ENCODE measurements at places on chromosomes 4 and X.

DNA sequence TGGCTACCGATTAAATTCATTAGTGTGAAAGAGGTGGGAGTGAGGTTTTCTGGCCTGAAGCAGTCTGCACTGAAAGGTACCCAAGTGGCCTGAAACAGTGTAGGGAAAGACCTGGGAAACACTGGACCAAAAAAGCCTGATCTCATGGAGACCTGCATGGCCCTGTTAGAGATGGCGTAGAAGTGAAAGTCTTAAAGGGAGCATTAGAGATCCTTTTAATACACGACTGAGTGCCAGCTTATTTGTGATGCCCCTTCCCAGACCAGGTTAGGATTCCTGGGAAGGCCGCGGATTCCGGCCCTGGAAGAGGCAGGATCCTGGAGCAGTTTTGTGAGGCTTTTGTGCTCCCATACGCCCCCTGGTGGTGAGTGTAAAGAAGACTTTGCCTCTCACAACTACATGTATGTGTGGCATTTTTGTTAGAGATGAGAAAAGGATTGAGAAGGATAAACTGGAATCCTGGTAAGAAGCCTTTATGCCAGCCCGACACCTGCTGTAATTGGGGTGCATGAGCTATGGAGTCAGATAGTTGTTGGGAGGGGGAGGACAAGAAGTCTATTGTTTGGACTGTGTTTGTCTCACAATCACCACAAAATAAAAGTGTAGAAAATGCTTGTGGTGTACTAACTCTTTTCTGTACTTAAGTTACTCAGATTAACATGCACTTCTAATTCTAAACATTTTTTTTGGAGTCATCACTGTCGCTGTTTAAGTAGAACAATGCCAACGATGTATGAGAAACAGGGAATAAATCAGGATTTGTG, 54.0 kb downstream of the JADE1 start:
- no peaks in the 10 kb centered on the region for H3K27me3 ChIP-seq
- no peaks in the 10 kb centered on the region for H3K36me3 ChIP-seq
- DNase-seq: peak; percentile 82

DNA sequence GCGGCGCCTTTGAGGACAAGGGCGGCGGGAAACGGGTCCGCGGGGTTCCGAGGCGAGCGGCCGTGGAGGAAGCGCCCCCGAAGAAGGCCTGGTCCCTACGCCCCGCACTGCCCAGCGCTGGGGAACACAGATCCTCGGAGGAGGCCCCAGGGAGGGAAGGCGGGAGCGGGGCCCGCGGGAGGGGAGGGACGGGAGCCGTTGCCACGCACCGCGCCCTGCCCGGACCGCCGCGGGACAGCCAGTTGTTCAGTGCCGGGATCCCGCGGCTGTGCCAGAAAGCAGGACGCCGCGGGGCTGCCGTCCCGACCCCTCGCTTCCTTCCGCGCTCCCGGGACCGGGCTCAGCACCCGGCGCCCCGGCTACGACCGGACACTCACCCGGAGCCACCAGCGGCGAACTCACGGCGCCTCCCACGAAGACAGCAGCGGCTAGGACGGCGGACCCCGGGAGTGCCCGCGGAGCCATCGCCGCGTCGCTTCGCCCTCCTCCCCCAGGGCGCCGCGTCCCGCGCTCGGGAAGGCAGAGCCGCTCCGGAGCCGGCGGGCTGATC, 278 bp downstream of the RELL1 start:
- H3K4me3 ChIP-seq: peak overlapping the region; percentile 82
- peak; percentile 59 for DNase-seq
- H3K27ac ChIP-seq: peak overlapping the region; percentile 97
- H3K27me3 ChIP-seq: no peaks in the 10 kb centered on the region

DNA sequence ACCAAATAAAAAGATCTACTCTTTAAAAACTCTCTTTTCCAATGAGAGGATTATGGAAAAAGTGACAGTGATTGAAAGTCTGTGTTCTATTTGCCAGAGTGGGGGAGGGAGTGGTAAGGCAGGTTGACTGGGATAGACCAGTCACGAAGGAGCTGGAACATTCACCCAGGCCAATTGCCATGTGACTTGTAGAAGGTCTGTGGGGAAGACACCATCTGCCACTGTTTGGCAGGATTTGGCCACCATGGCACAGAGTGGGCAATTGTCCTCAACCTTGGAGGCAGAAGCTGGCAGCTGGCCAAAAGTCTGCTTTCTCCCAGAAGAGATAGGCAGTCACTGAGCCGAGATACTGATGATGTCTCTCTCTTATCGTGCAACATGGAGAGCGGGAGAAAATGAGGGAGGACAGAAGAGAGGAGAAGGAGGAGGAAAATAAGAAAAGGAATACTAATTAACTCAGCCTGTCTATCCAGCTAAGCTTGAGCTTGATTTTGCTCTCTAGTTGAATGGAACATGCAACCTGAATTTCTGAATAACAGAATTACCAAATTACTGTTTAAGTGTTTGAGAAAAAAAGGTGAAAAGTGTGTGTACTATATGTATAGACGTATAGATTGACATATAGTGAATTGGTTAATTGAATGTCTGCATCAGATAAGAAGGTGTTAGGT, 267.1 kb downstream of the ARHGAP24 start:
- H3K36me3 ChIP-seq: no peaks in the 10 kb centered on the region
- H3K27ac ChIP-seq: no peak overlapping the region

GRCh38 chrX:63740382-63740781, 44.6 kb downstream of the ARHGEF9 start:
- no peaks in the 10 kb centered on the region for H3K4me1 ChIP-seq
- H3K4me3 ChIP-seq: no peak overlapping the region

- no peaks in the 10 kb centered on the region for H3K36me3 ChIP-seq
- H3K27me3 ChIP-seq: no peaks in the 10 kb centered on the region
- H3K27ac ChIP-seq: no peak overlapping the region
- no peak overlapping the region for H3K4me3 ChIP-seq
- no peaks in the 10 kb centered on the region for H3K4me1 ChIP-seq
Measured at GRCh38 chrX:63934160-63934559, 149.1 kb upstream of the ARHGEF9 start.

DNA sequence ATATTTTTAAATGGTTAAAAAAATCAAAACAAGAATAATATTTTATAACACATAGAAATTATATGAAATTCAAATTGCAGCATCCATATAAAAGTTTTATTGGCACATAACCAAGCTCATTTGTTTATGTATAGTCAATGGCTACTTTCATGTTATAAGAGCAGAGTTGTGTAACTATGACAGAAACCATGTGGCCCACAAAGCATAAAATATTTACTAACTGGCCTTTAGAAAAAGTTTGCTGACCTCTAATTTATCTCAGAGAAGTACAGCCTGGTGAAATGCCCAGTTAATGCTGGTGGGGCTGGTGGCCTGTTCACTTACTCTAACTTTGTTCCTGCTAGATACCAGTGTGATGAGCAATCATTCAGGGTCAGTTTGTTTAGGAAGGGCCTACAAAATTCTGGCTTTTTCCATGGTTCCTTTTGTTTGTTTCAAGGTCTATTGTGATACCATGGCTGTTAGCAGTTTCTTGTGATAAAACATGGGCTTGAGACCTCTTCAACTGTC, 104.6 kb downstream of the PPP1R2C start:
- no peak overlapping the region for H3K27ac ChIP-seq
- H3K4me1 ChIP-seq: no peaks in the 10 kb centered on the region
- no peak overlapping the region for H3K4me3 ChIP-seq
- H3K27me3 ChIP-seq: no peaks in the 10 kb centered on the region
- DNase-seq: no peak

GRCh38 chrX:101203761-101204351, 15.7 kb upstream of the DRP2 start:
- no peak for DNase-seq
- no peak overlapping the region for H3K4me3 ChIP-seq
- H3K36me3 ChIP-seq: no peaks in the 10 kb centered on the region
